Activated CD4-positive, alpha-beta memory T cell treated with anti-CD3 and anti-CD28 coated beads, Interleukin-2, amount 10 ng/mL, durations not matched to agents 7 days and 5 days (primary cell): ENCODE measurements at places on chromosomes 2 and 18.
A peak's percentile ranks its signal among the peaks of the same experiment; 100 is the strongest.

GRCh38 chr18:77551055-77551454, 301.4 kb downstream of the GALR1 start:
- no peak for DNase-seq

- no peak for DNase-seq
Observed at GRCh38 chr2:100660851-100661584, 98.2 kb downstream of the PDCL3 start.

DNA sequence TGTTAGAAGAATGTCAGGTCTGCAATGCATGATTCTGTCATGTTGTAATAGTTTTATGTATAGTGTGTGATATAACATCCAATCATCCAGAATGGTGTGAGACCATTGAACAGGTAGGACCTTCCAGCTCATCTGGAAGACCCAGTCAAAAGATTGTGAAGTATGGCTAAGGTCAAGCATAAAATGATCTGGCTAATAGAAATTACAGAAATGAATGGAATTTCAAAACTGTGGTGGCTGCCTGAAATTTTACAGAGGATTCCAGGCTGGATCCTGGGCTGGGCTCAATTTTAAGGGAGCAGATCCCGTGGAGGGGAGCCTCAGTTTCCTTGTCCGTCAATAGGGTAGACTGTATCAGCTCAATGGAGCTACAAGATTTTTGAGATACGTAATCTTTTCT, 39.1 kb downstream of the ACKR3 start:
- no peak for DNase-seq

GRCh38 chr2:217756375-217757107, 246.3 kb downstream of the TNS1 start:
- peak; percentile 60 for DNase-seq

- DNase-seq: no peak
Observed at GRCh38 chr2:191650896-191651773, 26.8 kb upstream of the NABP1 start.

- DNase-seq: no peak
Observed at GRCh38 chr18:14921031-14921430, 173.1 kb downstream of the ANKRD30B start.

GRCh38 chr2:154158101-154158500, 286.4 kb downstream of the GALNT13 start:
- DNase-seq: no peak

GRCh38 chr2:88874063-88874657, 182.7 kb downstream of the RPIA start:
- DNase-seq: peak; percentile 40

- DNase-seq: no peak
Observed at GRCh38 chr2:76953733-76954347, 568.3 kb downstream of the LRRTM4 start.

- no peak for DNase-seq
Observed at GRCh38 chr2:98281607-98282006, 64.6 kb upstream of the CNGA3 start.

DNA sequence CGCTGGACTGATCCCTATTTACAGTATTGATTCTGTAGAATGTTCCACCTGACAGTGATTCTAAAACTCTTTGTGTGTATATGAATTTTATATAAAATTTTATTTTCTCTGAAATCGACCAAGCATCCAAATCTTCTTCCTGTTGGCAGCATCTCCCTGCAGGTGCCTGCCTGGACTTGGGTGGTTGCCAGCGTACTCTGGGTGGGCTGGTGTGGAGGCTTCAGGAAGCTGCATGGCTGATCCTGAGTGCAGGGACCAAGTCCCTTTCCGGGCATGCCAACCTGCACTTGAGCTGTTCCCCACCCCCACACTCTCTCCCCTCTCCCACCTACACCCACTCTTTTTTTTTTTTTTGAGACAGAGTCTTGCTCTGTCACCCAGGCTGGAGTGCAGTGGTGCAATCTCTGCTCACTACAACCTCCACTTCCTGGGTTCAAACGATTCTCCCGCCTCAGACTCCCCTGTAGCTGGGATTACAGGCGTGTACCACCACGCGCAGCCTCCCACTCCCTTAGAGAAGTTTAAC, 53.2 kb upstream of the ALKAL2 start:
- no peak for DNase-seq

GRCh38 chr2:219595256-219595655, 2.4 kb upstream of the STK11IP start:
- DNase-seq: no peak

DNA sequence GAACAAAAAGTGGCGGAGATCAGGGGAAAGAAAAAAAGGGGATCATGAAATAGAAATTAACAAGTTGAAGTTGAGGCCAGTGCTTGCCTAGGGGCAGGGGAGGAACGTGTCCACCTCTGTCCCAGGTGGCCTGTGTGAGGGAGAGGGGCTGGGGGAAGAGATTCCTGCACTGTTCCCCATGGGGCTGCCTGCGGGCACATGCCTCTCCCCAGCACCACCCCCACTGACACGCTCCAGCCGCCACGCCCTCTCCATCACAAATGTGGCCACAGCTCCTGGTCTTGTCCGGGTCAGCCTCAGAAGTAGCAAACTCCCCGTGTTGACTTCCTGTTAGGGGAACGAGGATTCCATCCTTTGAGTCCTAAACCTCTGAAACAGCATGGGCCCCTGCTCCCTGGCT, 161.2 kb downstream of the GLI2 start:
- DNase-seq: no peak

- no peak for DNase-seq
Observed at GRCh38 chr18:79420033-79420745, 24.5 kb downstream of the NFATC1 start.
